GM23248 (cell line): ENCODE measurements at places on chromosomes 6 and 20.

GRCh38 chr6:37916675-37917074, 97.1 kb downstream of the ZFAND3 start:
- no peak for DNase-seq

DNA sequence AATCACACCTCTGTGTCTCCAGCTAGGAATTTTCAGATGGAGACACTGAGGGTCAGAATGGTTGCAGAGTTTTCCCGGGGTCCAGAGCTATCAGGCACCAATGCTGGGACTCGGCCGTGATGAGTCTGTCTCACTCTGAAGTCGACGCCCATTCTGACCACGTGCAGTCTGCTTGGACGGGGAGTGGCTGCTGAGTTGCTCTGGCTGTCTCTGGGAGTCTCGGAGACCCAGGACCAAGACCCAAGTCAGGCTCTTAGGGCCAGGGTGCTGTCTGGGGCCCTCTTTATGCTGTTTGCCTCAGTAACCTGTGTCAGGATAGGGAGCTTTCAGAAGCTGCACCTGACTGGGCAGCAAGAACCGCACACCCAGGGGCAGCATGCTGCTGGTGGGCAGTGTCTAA, 4.6 kb downstream of the IP6K3 start:
- DNase-seq = peak; percentile 65

GRCh38 chr6:25302677-25303128, 23.5 kb downstream of the CARMIL1 start:
- peak; percentile 93 for DNase-seq

DNA sequence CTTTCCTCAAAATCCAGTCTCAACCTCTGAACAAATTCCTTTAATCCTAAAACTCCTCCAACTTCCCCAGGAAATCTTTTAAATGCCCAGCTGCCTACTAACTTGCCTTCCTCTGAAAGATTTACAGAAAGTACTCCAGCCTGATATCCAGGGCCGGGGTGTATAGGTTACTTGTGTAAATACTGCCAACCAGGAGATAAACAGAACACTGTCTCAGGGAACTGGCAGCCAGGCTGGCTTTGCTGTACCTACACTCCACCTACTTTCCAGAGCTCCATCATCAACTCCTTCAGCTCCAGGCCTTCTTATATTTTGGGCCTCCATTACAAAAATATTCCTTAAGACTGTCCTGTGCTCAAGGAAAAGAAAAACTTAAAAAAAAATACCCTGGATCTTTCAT, 85.9 kb downstream of the CEP162 start:
- DNase-seq = no peak

- no peak for DNase-seq
Observed at GRCh38 chr20:9627219-9627618, 112.8 kb downstream of the LAMP5 start.

GRCh38 chr6:20674664-20675063, 140.4 kb downstream of the CDKAL1 start:
- DNase-seq = no peak

DNA sequence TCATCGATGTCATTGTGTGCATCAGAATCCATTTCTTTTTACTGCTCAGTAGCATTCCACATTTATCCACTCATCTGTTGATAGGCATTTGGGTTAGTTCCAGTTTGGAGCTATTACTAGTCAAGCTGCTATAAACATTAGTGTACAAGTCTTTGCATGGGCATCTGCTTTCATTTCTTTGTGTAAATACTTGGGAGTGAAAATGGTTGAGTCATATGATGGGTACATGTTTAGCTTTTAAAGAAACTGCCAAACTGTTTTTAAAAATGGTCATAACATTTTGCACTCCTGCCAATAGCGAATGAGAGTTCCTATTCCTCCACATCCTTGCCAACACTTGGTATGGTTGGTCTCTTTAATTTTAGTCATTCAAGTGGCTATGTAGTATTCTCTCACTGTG, 21.2 kb upstream of the SLC22A2 start:
- DNase-seq = no peak

DNA sequence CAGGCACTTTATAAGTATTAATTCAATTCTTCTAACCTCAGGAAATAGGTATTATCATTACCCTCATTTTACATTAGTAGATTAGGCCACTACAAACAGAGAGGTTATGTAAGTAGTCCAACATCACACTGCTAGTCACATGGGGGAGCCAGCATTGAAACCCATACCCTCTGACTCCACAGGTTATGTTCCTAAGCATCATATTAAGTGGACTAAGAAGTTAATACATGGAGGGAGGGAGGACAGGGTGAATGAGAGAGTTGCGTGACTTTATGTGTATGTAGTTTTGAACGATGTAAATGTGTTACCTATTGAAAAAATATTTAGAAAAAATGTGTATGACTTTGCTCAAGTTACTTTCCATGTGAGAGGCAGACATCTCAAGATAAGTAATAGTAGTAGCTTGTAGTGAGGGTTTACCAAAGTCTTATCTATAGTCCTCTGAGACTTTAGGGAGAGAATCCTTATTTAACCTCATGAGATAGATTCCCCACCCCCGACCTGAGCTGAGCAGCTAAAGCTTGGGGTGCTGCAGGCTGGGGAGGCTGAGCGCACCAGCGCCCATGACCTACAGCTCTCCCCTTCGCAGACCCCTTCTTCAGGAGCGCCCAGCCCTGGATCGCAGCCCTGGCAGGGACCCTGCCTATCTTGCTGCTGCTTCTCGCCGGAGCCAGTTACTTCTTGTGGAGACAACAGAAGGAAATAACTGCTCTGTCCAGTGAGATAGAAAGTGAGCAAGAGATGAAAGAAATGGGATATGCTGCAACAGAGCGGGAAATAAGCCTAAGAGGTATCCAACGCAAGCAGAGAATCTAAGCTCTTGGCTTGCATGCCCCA, 7.5 kb downstream of the BTN3A2 start:
- no peak for DNase-seq

- no peak for DNase-seq
Observed at GRCh38 chr6:107706516-107707115, 117.5 kb downstream of the SCML4 start.

DNA sequence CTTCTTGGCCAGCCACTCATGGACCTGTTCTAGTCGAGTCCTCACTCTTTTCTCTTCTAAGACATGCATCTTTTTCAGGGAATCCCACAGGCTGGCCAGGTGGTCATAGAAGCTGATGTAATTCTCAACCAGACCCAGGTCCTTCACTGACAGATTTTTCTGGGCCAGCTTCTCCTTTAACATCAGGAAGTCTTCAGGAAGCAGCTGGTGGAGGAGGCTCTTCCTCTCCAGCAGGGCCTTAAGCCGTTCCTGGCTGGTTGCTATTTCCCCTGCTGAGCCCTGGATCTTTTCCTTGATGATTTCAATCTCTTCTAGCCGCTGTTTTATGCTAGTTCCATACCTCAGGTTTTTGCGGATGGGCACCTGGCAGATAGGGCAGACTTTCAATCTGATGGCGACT, 28.6 kb downstream of the DDX27 start:
- no peak for DNase-seq

DNA sequence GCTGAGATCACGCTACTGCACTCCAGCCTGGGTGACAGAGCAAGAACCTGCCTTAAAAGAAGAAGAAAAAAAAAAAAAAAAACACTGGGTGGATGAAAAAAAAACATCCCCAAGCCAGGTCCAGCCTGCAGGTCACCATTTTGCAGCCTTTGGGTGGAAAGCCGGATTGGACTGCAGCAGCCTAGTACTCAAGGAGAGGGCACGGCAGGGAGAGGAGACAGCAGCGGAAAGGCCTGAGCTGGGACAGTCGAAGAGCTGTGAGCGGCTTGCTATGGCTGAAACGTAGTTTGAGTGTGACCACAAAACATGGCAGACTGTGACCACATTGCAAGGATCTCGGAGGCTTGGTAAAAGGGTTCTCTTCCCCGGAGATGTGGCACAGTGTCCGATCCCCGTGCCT, 173.0 kb downstream of the NFATC2 start:
- DNase-seq = no peak

- peak; percentile 76 for DNase-seq
Observed at GRCh38 chr6:149499066-149499465, 14.3 kb upstream of the ZC3H12D start.

DNA sequence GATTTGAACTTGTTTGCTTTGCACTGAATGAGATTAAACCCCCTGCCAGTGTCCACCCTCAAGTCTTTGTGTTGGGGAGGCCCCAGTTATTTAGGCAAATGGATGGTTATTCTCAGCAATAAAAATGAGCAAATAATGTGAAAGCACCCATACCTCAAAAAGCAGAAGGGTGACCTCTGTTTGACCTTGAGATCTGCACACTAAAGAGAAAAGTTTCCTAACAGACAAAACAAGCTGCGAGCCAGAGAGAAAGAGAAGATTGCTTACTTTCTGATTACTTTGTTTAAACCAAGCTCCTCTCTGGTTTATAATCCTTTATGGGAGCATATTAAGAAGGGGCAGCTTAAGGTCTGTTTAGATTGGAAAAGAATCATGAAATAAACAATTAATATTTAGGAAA, 30.4 kb upstream of the TRERF1 start:
- no peak for DNase-seq

GRCh38 chr6:15507746-15508145, 155.1 kb downstream of the DTNBP1 start:
- DNase-seq = no peak

DNA sequence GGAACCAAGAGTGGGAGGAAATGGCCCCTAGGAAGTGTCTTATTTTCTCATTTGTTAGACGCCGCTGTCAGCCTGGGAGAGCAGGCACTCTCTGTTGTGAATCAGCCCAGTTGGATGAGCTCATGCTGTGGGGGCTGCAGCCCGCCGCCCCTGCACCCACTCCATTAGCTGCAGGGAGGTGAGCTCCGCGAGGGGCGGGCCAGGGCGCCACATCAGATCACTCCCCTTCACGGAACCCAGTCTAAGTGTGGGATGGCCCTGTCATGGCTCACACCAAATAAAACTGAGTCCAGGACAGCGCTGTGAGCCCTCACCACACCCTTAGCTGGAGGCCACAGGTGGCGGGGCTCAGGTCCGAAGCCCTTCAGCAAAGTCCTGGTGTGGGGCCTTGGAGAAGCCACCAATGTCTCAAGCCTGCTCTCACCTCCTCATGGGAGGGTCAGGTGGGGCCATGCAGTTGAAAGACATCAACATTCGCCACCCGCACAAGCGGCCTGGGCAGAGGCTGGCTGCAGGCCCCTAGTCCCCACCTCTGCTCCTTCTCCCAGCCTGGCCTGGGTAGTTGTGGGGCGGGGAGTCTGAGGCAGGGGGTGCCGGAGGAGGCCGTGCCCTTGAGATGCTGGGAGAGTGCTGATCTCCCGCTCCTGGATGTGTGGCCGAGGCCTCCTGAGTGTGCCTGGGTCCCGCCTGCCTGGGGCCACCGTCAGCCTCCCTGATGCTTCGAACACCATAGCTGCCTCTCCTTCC, 66.2 kb upstream of the SLCO4A1 start:
- no peak for DNase-seq

DNA sequence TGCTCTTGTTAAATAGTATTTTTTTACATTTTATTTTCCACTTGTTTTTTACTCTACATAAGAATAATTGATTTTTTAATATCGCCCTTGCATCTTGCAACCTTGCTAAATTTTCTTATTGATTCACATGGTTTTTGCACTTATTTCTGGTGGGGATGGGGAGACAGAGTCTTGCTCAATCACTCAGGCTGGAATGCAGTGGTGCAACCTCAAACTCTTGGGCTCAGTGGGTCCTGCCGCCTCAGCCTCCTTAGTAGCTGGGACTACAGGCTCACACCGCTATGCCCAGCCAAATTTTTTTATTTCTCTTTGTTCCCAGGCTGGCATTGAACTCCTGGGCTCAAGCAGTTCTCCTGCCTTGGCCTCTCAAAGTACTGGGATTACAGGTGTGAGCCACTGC, 30.3 kb downstream of the LIN28B start:
- DNase-seq = no peak

DNA sequence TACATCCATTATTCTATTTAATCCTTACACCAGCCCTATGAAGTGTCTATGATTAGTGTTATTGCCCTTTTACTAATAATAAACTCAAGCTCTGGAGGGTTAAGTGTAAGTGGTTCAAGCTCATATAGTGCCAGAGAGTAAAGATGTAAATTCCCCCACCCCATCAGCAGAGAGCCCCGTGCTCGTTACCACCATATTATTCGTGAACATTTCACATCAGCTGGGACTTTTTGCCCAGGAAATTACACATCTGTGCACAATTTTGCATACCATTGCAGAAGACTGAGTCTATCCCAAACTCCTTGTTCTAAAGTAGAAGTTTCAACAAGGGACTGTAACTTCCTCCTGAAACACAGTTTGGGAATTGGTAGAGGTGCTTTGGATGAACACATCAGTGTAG, 220.1 kb downstream of the BCAS1 start:
- DNase-seq = no peak

GRCh38 chr6:139470997-139471396, 96.5 kb upstream of the CITED2 start:
- no peak for DNase-seq

- no peak for DNase-seq
Observed at GRCh38 chr6:134256862-134257261, 61.0 kb downstream of the SGK1 start.

GRCh38 chr6:39982720-39983119, 48.5 kb upstream of the MOCS1 start:
- no peak for DNase-seq

- no peak for DNase-seq
Observed at GRCh38 chr20:2745060-2745910, 52.7 kb downstream of the EBF4 start.

- no peak for DNase-seq
Observed at GRCh38 chr20:821046-821730, 12.3 kb upstream of the FAM110A start.

GRCh38 chr6:106250953-106251352, 74.6 kb downstream of the ATG5 start:
- DNase-seq = no peak

DNA sequence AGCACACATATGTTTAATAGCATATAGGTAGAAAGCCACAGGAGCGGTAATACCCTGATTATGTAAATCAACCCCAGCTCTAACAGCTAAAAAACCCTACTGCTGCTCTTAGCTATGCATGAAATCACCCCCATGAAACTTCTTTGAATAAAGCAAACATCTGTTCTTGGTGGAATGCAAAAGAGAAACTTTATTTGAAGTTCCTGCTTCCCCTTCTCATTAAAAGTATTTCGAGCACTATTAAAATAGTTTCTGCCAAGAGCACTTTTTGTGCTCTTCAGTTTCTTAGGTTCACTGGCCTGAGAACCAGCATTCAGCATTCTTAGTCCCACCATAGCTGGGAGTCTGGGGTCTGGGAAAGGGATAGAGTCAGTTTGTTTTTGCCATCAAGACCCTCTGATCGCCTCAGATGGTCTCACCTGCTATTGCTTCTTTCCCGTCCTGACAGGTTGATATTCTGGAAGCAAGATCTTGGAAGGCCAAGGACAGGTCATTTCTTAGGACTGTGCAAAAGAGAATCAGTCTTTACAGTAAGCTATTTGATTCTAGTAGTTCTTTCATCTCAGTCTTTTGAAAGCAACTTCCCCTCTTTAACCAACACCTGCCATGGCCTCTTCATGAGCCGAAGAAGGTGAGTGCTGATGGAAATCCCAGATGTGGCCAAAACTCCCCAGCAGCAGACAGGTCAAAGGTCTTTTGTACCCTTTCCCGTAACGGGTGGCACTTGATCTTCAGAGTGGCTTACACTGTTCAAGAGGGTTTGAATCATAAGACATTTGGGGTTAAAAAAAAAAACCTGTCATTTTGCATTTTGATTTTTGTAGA, 76.5 kb upstream of the TMEM170B start:
- DNase-seq = no peak

- no peak for DNase-seq
Observed at GRCh38 chr6:52301326-52301725, 16.8 kb upstream of the MCM3 start.
